NCI-H1048 (cell line): ENCODE measurements at places on chromosomes 11 and 22.

GRCh38 chr11:76067099-76067498, 139.2 kb downstream of the WNT11 start:
- DNase-seq: no peak

DNA sequence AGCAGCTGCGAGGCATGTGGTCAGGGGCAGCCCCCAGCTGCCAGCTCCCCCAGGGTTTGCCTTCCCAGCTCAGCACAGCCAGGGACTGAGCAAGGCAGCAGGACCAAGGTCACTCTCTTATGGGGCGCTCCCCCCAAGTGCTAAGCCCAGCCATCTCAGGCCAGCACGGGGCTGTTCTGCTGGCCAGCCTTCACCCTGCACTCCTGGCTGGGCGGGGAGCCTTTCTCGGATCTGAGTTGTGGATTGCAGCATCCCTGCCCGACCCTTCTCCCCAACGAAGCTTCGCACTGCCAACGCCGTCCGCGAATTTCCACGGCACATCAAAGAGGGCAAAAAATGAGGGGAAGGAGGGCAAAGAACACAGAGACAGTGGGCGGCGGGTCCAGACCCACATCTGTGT, 42.5 kb upstream of the GAL start:
- DNase-seq: no peak

- DNase-seq: no peak
These were observed 371.5 kb downstream of the RAB38 start for GRCh38 chr11:87803748-87804147.

- DNase-seq: no peak
These were observed 604 bp upstream of the POLR3H start for GRCh38 chr22:41544671-41545476.

DNA sequence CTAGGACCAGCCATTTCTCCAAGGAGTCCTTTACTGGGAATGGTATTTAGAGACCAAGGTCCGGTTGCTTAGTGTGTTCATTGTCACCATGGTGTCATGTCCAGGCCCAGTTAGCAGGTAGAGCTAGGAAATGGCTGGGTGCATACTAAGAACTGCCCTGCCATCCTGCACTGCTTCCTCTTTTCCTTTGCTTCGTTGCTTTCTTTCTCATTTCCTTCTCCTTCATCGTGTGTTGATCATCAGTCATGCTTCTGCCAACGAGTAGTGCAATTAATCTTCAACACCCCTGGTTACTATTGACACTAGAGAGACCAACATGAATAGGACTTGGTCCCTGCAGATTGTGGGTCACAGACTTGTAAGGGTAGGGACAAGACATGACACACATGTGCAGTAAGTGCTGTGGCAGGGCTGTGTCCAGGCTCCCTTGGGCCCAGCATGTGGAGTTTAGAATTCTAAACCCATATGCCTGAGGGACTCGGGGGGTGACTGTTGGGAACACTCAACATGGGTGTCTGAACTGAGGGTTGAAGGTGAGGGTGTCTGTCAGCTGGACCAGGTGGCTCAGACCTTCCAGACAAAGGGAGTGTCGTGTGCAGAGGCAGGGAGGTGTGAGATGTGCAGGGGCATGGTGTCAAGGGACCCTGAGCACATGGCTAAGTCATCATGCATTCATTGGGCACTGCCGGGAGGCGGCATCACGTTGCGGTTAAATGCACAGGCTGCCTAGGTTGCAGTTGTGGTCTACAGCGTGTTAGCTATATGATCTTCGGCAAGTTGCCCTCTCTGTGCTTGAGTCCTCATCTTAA, 42.6 kb downstream of the ST14 start:
- DNase-seq: no peak

- DNase-seq: no peak
These were observed 84.0 kb downstream of the THAP12 start for GRCh38 chr11:76296731-76297542.
